ENCODE measurements at places on chromosomes 3 and 15.

- no peak for DNase-seq
Observed at GRCh38 chr3:109161487-109162123, 25.1 kb downstream of the C3orf85 start.

DNA sequence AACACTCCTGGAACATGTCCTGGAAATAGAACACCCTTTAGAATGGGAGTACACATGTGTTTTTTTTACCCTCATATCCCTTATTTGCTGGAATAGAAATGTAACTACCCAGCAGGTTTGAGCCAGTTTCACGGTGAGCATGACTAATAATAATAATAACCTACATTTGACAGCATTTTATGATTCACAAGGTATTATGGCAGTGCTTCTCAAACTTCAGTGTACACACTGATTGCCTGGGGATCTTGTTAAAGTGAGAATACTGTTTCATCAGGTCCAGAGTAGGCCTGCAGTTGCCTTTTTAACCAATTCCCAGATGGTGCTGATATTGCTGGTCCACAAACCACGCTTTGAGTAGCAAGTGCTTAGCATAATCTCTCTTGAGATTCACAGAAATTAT lies 63.9 kb downstream of the NFKBIZ start:
- DNase-seq, result no peak

DNA sequence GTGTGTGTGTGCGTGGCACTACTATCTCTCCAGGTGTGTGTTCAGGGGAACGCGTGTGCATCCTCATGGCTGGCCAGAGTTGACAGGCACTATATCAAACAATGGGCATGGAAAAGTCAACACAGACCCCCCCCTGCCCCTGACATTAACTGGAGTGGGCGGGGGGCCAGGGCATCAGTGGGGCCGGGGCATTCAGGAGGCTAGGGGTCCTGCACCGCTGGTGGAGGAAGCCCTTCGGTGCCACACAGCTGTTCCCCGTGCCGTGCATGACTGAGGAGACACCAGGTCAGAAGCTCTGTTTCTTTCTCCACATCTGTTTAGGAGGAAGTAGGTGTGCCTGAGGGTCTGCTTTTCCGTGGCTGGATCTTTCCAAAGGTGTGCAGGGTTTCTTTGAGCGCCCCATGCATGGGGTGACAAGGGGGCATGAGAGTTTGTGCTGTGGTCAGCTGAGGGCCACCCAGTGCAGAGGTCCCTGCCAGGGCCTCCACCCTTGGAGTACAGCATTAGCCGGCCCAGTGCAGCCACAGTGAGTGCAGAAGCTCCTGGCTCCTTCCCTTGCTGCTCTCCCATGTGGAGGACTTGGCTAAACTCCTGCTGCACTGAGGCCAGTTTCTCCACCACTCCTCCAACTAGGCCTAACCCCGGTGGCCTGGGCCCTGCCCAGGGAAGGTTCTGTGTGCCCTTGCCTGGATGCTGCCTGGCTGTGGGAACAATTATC lies 7.5 kb downstream of the C3orf22 start:
- DNase-seq, result peak; percentile 6

GRCh38 chr3:129617381-129618185 lies 11.1 kb upstream of the PLXND1 start:
- no peak for DNase-seq

- DNase-seq, result no peak
Observed at GRCh38 chr3:27590437-27591298, 106.5 kb upstream of the SLC4A7 start.

All from CD4-positive, alpha-beta T cell treated with Interleukin-15 for 1 hour (primary cell).